Stimulated activated CD8-positive, alpha-beta memory T cell treated with anti-CD3 and anti-CD28 coated beads, Interleukin-15, amount 100 ng/mL, for 1 hour (primary cell): ENCODE measurements at places on chromosomes 1 and 21.

DNA sequence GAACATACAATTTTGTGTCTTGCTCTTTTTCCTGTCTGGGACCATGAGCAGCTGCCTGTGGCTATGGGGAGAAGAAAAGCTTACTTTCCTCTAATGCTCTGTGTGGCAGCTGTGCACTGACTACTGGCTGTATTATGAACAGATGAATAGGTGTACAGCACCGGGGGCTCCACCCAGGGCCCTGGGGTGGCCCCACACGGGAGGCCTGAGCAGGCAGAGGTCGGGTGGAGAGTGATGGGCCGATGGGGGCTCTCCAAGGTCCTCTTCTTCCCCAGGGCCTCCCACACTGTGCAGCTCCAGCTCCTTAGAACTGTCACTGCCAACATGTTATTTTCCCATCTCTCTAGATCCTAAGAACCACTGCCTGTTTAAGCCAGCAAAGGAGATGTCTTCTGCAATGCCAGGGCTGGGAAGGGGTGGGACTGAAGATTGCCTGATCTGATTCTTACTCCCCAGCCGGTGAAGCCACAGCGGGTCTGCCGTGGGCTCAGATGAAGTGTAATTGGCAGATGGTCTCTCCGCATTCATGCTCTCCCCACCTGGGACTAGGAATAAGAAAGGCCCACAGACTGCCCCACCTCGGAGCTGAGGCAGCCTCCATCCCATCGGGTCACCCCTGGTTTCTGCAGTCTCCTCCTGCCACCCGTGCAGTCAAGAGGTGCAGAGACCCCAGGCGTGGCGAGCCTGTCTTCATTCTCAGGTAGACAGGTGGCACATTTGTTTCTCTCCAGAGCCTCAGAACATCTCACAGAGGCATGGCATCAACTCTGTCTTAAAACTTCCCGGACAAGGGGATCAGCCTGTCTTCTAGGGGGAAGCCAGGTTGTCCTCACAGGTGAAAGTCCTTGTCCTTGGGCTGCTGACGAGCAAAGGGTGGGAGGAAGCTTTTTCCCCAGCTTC, 186.5 kb upstream of the GALNT2 start:
- no peak for DNase-seq

DNA sequence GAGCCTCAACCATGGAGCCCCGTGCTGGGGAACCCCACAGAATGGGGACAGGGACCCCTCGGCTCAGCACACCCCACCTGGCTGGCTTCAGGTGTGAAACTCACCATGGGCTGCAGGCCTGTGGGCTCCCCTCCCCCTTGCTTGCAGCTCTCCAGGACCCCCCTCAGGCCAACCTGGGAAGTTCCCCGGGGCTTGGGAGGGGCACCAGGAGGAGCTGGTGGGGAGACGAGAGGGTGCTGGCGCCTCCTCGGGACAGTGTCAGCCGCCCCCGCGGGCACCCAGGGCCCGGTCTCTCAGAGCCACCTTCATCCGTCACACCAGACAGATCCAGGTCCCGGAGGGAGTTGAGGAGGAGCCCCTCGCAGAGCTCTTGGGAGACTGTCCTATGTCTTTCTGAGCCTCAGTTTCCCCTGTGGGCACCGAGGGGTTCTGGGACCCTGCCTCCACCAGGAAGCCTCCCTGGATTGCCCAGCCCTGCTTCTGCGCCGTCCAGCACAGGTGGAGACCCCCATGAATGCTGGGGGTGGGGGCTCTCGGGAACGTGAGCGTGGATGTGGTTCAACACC, 657 bp upstream of the TNFRSF18 start:
- DNase-seq, result no peak

DNA sequence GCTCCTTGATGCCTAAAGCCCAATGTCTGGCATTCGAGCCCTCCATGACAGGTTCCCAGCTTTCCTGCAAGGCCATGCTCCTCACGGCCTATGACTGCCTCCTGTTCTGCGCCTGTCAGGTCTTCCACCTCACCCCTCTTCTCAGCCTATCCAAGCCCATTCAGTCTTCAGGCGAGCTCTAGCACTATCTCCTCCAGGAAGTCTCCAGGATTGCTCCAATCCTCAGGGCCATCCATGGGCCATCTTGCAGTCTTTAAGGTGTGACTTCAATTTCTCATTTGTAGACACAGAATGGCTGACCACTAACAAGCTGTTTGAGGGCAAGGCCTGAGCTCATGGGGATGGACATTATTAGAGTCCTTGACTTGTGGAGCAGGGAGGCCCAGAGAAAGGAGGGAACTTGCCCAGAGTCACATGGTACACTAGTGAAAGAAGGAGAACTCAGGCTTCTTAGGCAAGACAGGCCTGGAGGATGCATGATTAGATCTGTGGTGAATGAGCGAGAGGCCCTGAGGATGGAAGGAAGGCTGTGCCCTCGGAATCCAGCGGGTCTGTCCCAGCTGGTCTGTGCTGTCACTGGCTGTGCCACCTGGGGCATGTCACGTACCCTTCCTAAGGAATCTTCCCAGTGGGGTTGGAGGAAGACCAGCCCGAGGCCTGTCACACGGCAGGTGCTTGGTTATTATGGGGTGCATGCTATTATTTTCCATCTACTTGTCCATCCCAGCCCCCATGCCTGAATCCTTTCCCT, 1.2 kb upstream of the ACOT11 start:
- no peak for DNase-seq

DNA sequence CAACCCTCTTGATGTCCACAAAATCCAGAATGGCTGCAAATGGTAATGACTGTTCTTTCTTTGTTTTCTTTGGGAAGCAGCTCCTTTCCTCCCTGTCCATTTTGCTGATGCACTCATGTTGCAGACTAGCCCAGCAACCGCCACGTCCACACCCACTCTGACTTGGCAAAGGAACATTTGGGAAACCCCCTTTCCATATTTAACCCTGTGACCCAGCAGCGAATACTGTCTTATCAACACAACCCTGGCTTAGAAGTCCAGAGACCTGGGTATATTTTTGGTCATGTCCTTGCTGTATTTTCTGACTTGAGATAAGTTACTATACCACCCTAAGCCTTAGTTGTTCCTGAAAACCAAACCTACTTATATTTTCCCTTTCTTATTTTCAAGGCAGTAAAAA, 18.1 kb upstream of the SHE start:
- DNase-seq, result no peak
